ENCODE measurements at places on chromosomes 4 and X.

DNA sequence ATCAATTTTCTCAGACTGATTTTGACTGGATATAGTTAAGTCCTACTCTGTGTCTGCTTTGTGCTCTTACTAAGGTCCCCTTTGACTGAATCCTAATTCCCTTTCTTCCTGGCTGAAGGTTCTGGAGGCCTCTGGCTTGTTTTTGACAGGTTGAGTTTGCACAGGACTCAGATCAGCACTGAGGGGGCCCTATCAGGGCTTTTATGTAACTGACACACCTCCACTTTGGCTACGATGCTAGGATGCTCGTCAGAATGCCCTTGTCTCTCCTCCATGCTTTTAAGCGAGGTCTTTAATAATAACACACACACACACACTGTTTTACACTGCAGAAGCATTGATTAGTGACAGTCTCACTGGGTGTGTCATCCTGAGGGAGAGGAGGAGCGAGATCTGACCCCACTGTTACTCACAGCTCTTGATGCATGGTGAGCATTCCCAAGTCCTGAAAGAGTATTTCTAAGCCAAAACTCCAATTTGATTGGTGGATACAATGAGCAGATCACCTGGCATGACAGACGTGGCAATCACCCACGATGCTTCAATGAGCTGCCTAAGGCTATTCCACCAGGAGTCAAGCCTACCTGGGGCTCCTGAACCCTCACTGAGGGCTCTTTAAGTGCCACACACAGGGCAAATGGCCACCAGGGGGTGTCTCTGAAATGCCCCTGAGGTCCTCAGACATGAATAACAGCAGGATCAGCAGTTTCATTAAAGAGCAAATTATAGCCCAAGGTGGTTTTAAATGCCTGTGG, 130.4 kb upstream of the CPEB2 start:
- DNase-seq = no peak

GRCh38 chr4:139622901-139623381, 42.7 kb upstream of the MGST2 start:
- DNase-seq = no peak

DNA sequence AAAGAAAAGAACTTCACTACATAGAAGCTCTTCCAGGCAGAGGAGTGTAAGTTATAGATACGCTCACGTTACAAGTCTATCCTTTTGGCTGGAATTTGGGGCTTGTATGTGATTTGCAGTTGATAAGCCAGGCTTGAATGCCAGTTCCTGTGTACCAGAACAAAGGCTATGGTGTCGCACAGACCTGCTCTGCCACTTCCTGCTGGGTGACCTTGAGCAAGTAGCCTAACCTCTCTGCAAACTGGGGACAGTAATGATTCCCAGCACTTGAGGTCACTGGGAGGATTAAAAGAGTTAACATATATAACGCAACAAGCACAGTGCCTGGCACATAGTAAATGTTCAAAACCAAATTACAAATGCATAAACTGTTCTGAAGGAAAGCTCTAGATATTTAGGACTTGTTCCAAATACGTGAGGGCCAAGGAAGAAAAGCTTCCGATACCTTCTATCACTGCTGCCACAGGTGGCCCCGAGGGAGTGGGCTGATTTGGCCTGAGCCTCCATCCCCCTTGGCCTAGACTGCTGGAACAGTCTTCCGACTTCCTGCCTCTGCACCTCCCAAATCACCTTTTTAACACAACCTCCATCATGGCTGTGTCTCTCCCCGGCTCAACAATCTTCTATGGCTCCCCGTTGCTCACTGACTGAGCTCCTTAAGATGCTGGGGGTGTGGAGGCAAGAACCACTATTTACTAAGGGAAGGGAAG, 1.3 kb upstream of the SOWAHD start:
- no peak for DNase-seq

DNA sequence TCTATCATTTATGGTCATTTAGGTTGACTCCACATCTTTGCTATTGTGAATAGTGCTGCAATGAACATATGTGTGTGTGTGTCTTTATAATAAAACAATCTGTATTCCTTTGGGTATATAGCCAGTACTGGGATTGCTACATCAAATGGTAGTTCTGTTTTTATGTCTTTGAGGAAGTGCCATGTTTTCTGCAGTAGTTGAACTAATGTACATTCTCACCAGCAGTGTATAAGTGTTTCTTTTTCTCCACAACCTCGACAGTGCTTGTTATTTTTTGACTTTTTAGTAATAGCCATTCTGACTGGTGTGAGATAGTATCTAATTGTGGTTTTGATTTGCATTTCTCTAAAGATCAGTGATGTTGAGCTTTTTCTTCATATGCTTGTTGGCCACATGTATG, 80.5 kb downstream of the ARHGAP6 start:
- no peak for DNase-seq

GRCh38 chrX:150236327-150236726, 126.8 kb upstream of the MAMLD1 start:
- DNase-seq = peak; percentile 15

- DNase-seq = no peak
Measured at GRCh38 chr4:145280541-145280940, 100.2 kb upstream of the OTUD4 start.

DNA sequence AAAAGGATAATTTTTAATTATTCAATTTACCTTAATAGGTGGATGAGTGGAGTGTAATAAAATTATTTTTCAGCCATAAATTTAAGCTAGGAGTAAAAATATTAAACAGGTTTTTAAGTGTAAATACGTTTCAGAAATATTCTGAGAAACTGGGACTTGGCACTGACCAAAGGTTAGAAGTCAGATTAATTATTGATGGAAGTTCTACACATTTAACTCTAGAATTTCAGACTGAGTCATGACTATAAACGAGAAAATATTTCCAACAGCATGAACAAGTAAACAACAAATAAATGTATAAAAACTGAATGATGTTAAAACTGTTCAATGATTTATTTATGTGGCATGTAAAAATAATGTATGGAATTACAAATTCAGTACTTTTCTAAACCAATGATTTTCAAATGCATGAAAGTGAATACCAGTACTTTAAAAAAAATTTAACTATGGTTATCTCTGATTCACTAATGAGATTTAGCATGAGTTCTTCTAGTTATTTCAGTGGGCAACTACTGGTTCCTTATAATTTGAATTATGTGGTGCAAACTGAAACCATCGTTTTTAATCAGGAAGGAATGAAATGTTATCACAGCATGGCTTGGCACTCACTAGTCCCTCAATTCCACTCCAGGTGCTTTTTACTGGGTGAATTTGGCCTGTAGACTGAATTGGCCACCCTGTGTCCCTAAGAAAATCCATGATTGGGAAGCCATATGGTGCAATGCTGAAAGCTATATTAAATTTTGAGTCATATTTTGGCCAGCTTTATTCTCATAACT, 244.2 kb downstream of the FSTL5 start:
- no peak for DNase-seq

GRCh38 chr4:138891631-138892031, 124.0 kb upstream of the NOCT start:
- no peak for DNase-seq

DNA sequence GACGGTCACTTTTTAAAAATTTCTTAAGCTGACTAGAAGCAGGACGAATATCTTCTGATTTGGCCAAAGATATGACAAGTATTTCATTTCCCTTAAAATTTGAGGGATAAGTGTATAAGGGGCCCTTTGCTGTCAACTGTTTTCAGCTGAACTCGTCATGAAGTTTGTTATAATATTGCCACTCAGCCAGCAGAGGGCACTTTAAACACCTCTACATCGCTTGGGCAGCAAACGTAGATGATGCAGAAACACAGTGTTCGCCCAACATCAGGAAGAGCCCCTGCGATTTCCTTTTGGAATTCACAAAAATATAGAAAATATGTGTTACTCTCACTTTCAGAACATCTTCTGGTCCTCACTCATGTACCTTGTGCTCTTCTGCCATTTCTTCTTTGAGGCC, 435.7 kb upstream of the FMR1 start:
- no peak for DNase-seq

GRCh38 chrX:32871636-32872035, 339.7 kb downstream of the DMD start:
- DNase-seq = no peak
